Activated T-cell treated with anti-CD3 and anti-CD28 coated beads, Interleukin-2, amount 50 U/mL, for 72 hours (primary cell): ENCODE measurements at places on chromosomes 7 and 10. TPM values are rescaled to one million over a fixed set of nuclear protein-coding genes. Genes with fewer than 3 reads are reported as not detected.

The C10orf105 gene
- 0.35 TPM for total RNA-seq

The HECW1 gene
- not detected for total RNA-seq

The SFTPA1 gene
- total RNA-seq: not detected

The TSPAN33 gene
- total RNA-seq: 31.5 TPM

The POT1 gene
- total RNA-seq: 39.5 TPM
